ENCODE measurements at places on chromosomes 12 and 14.

- DNase-seq, result no peak
Measured at GRCh38 chr12:94990222-94990621, 13.3 kb downstream of the NDUFA12 start.

GRCh38 chr12:96719660-96720362 is 187.2 kb upstream of the NEDD1 start:
- peak; percentile 23 for DNase-seq

GRCh38 chr14:84085493-84085892 is 1444.5 kb upstream of the FLRT2 start:
- no peak for DNase-seq

- no peak for DNase-seq
Measured at GRCh38 chr12:104480012-104480411, 23.3 kb downstream of the CHST11 start.

DNA sequence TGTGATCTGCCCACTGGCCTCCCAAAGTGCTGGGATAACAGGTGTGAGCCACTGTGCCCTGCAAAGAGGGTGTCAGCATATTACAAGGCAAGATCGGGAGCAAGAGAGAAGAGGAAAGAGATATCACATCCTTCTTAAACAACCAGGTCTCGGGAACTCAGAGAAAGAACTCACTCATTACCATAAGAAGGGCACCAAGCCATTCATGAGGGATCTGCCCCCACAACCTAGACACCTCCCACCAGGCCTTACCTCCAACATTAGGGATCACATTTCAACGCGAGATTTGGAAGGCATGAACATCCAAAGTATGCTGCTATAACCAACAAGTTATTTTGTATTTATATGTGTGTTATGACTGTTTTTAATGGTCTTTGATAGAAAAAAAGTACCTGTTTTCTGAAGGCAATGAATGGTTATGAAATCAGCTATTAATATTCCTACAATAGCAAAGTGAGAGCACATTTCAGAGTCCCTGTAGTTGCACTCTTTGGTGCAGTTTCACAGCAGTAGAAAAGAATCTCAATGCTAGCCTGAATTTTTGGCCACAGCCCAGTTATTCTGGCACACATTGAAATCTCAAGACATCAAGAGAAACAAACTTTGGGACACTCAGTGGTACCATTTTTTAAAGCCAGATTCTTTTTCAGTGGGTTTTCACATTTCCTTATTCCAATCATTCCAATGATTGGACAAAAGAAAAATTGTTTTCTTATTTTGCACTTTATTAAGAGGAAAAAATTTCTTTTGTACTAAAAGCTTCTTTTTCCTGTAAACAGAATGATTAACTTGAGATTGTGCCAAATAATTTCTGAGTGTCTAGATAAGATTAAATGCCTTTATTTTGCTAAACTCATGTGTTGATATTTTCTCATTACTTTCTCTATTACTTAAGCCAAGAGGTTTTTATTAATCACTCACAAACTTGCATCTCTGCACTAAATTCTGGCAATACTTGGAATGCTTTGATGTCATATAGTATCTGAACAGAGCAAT is 582.6 kb upstream of the ATP2B1 start:
- peak; percentile 29 for DNase-seq

GRCh38 chr12:104315326-104316224 is 12.0 kb downstream of the EID3 start:
- no peak for DNase-seq

GRCh38 chr12:41527062-41527461 is 338.9 kb downstream of the PDZRN4 start:
- DNase-seq, result no peak

- peak; percentile 94 for DNase-seq
Measured at GRCh38 chr12:39443081-39443928, at the start of gene KIF21A. KIF21A (minus strand) TSS chr12:39443120; CDS start chr12:39442970, 150 bp downstream.

Data from fibroblast of pulmonary artery (primary cell).